ENCODE measurements at places on chromosomes 5 and 9.

- DNase-seq = no peak
Observed at GRCh38 chr9:127077644-127077946, 44.8 kb downstream of the ANGPTL2 start.

GRCh38 chr5:113240951-113241726, 193.7 kb downstream of the TSSK1B start:
- no peak for DNase-seq

DNA sequence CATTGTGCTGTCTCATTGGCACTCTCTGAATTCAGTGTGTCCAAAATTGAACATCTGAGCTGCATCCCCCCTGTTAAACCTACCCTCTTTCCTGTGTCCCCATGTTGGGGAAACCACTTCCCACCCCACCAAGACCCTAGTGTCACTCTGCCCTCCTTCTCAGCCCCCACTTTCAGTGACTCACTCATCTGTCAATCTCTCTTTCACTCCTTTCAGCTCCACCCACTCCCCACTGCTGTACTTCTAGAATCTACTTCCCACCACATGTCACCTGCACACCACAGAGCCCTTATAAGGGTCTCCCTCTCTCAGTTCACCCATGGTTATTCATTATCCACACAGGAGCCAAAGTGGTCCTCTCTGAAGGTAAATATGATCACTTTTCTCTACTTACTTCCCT, 5.8 kb upstream of the SPOCK1 start:
- no peak for DNase-seq

GRCh38 chr5:171857489-171857876, 71.9 kb downstream of the SMIM23 start:
- DNase-seq = no peak

GRCh38 chr5:84383296-84383815, 1.3 kb downstream of the EDIL3 start:
- no peak for DNase-seq

GRCh38 chr9:77510666-77511065, 137.5 kb downstream of the GNA14 start:
- DNase-seq = no peak

DNA sequence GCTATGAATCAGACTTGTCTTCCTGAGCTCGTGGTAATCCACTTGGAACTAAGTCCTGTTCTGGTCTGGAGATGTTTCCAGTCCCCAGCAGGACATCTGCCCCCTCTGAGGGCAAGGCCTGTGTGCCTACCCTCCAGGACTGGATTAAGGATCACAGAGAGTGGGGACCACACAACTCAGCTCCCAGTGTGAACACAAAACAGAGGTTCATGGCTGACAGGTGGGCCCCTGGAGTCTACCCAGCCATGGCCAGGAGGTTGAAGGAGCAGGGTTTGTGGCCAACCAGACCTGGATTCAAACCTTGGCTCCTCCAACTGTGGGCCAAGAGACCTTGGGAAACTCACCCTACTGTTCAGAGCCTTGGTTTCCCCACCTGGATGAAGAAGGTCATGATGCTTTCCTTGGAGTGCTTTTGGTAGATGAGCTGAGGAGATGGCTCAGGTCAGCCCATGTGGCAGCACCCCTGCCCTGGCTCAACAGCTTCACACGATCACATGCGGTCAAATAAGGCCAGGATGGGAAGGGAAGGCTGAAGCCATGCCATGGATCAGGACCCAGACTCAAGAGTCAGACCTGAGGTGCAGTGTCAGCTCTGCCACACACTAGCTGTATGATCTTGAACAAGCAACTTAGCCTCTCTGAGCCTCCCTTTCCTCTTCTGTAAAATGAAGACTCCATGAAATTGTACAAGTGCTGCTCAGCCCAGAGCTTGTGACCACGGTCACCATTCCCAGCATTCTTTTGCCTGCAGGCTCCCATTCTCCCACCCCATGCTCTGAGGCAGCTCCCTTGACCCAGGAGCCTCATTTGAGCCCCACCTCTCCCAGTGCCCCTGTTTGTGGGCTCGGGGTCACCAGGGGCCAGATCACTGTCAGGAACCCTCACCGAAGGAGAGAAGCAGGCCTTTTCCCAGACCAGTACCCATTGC, 27.3 kb upstream of the ANGPTL2 start:
- DNase-seq = no peak

GRCh38 chr9:120080849-120081248, 499.1 kb downstream of the CDK5RAP2 start:
- DNase-seq = peak; percentile 95

GRCh38 chr9:91161465-91162300, 200.0 kb downstream of the AUH start:
- DNase-seq = no peak
